ENCODE measurements at places on chromosomes 6 and 20.
A peak's percentile ranks its signal among the peaks of the same experiment; 100 is the strongest.

GRCh38 chr6:35319346-35320030 is 21.9 kb downstream of the DEF6 start:
- DNase-seq = no peak

DNA sequence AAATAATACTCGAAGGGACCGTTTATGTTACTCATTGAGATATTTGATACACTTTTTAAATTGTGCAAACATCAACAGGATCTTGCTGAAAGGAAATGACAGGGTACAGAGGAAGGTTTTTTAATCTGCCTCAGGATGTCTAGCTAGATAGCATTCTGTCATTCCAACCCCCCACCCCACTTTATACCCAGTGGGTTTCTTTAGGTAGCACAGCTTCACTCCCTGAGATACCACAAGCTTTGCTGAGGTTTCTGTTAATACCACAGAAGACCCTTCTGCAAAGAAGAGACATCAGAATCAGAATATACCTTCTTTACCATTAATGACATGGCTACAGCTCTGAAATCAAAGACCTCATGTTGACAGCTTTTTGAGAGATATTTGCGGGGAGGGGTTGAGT is 1.3 kb downstream of the PHACTR2 start:
- no peak for DNase-seq

DNA sequence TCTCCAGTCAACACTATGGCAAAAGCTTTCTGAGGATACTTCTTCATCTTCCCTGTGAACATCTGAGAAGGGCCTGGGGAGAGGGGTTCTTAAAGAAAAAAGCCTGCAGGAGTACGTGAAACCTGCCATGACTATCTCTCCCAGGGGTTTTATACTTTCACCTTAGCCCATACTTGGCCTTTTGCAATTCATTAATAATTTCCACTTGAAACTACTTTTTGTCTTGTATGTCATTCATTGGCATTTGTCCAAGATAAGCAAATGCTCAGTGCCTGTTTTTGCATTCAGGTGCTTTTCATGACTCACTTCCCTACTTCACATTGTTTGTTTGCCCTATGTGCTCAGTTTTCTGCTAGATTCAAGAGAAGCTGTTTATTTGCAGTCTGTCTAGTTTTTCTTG is 580.3 kb upstream of the GJE1 start:
- DNase-seq = peak; percentile 18

DNA sequence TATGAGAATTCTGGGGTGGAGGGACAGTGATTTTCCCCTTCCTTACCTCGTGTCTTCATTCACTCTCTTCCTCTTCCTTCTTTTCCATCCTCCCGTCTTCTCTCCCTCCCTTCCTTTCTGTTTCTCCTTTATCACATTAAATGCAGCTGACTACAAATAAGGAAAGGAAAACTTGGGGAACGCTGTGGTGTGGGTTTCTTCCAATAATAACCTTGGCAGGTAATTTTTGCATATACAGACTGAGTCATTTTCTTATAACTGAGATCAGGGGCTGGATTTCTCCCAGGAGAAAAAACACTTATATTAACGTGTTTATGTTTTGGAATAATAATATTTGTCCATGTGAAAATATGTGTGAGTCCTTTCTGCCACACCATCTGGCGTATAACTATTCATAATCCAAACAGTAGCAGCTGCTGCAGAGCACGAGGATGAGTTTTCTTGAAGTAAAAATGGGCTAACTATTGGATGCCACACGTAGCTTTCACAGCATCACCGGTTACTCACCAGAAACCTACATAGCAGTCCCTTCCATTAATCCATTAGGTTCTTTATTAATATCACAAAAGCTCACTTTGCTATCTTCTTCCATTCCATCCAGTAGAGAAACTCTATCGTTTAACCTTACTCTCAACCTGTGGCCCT is 139.2 kb upstream of the SASH1 start:
- no peak for DNase-seq

GRCh38 chr6:110357664-110358552 is at the start of gene METTL24:
Gene METTL24, minus strand, starts transcription at chr6:110358349. Its CDS starts 77 bp downstream, at chr6:110358272.
- DNase-seq = peak; percentile 43

Data from GM06990 (cell line).